Subcutaneous preadipocyte (primary cell): ENCODE measurements at places on chromosomes 12 and 14. TPM values are rescaled to one million over a fixed set of nuclear protein-coding genes. Genes with fewer than 3 reads are reported as not detected.

Gene SYT1
- total RNA-seq = under 0.01 and 1.4 TPM in 2 replicates

Gene LAG3
- total RNA-seq = not detected in 2 replicates

Gene ASIC1
- total RNA-seq = 1.2 and 2.6 TPM in 2 replicates

Gene PDZRN4
- total RNA-seq = not detected in 2 replicates

Gene JAG2
- total RNA-seq = 0.37 and 0.59 TPM in 2 replicates
